Activated T-helper 17 cell treated with anti-CD3 and anti-CD28 coated beads, Interleukin-2, amount 50 U/mL, for 72 hours (primary cell): ENCODE measurements at places on chromosomes 1 and 21. TPM values are rescaled to one million over a fixed set of nuclear protein-coding genes. Genes with fewer than 3 reads are reported as not detected.

DENND2D gene
- total RNA-seq, result 146 TPM

FOXO6 gene
- 0.11 TPM for total RNA-seq

S100A7A gene
- not detected for total RNA-seq

IGSF21 gene
- total RNA-seq, result not detected

GRCh38 chr1:54591127-54591756 lies 32.1 kb downstream of the FAM151A start:
- ATAC-seq, result no peak

DNA sequence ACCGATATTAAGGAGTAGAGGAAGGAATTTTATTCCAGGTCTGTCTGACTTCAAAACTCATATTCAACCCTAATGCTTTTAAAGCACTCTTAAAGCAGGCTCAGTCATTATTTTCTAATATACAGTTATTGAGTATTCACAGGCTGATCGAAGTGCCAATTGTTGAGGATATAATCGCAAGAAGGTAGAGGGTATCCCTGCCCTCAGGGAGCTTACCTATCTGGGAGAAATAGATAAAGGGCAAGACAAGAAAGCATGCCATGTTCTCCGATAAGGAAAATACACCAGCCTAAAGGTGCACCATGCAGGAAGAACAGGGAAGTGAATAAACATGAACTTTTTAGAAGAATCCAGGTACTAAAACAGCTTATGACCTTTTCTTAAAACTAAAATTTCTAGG lies 361.2 kb downstream of the SMYD3 start:
- no peak for ATAC-seq

DNA sequence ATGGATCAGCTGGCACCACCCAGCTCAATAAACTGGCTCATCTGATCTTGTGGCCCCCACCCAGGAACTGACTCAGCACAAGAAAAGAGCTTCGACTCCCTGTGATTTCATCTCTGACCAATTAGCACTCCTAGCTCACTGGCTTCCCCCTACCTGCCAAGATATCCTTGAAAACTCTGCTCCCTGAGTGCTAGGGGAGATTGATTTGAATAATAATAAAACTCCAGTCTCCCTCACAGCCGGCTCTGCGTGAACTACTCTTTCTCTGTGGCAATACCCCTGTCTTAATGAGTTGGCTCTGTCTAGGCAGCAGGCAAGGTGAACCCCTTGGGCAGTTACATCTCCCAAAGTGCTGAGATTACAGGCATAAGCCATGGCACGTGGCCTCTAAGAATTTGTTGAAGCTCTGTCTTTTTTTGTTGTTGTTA lies 11.8 kb upstream of the RHBDL2 start:
- no peak for ATAC-seq

SLC1A7 gene
- total RNA-seq, result not detected

FMO4 gene
- 2.7 TPM for total RNA-seq

TNFAIP8L2 gene
- 12.0 TPM for total RNA-seq

GRCh38 chr21:29637134-29637533 lies 302.7 kb downstream of the GRIK1 start:
- ATAC-seq, result no peak

GRCh38 chr1:25541425-25541824 lies 2.0 kb upstream of the LDLRAP1 start:
- ATAC-seq, result no peak

- ATAC-seq, result no peak
These were observed 6.8 kb downstream of the SSU72 start for GRCh38 chr1:1567891-1568291.

DNA sequence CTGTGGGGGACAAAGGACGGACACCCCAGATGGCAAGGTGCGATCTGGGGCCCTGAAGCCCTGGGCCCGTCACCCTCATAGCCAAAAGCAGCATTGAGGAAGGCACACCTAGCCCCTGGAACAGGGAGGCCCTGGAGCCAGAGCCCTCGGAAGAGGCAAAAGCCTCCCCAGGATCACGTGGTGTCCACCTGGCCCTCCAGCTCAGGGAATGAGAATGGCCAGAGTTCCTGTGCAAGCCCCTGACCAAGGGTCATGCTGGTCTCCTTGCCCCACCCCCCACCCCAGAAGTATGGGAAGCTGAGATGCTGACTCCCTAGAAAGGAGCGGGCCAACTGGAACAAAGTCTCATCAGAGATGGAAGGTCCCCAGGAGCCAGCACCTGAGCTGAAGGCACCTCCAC lies 1.0 kb upstream of the PDZK1IP1 start:
- ATAC-seq, result no peak

OXCT2 gene
- 0.69 TPM for total RNA-seq

LCK gene
- total RNA-seq, result 228 TPM

GRCh38 chr1:55374801-55375616 lies 159.8 kb upstream of the USP24 start:
- no peak for ATAC-seq

DNA sequence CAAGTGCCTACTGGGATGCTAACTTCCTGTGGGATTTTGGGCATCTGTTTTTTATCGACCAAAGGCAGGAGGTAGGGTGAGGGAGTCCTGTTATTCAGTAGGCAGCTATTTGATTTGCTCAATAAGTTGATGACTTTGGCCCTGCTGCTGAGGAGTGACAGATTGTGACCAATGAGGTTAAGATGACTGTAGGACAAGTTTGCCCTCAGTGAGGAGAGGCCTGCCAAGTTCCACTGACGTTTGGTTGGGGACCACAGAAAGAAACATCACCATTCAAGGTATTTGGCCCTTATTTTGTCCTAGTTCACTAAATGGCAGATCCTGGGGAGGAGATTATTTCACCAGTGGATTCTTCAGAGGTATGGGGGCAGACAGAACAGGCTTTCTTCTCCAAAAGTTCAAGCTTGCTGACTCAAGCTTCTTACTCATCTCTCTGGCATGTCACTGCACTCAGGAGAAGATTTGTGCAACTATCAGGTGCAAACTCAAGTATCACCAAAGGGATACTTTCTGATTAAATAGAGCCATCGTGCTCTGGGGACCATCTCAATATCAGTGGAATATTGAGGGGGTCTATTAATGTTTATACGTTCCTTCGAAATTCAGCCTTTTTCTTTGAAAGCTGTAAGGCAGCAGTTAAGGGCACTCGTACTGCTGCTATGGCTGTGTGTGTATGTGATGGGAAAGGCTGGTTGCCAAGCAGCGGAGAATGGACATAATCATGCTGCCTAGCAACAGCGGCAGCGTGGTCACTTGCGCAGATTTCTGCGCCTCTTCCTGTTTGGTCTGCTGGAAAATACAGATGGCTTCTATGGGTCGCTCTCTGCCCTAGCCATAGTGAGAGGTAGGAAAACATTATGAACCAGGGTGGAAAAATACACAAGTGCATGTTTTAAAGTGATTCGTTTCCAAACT lies 78.7 kb downstream of the PBX1 start:
- no peak for ATAC-seq

DNA sequence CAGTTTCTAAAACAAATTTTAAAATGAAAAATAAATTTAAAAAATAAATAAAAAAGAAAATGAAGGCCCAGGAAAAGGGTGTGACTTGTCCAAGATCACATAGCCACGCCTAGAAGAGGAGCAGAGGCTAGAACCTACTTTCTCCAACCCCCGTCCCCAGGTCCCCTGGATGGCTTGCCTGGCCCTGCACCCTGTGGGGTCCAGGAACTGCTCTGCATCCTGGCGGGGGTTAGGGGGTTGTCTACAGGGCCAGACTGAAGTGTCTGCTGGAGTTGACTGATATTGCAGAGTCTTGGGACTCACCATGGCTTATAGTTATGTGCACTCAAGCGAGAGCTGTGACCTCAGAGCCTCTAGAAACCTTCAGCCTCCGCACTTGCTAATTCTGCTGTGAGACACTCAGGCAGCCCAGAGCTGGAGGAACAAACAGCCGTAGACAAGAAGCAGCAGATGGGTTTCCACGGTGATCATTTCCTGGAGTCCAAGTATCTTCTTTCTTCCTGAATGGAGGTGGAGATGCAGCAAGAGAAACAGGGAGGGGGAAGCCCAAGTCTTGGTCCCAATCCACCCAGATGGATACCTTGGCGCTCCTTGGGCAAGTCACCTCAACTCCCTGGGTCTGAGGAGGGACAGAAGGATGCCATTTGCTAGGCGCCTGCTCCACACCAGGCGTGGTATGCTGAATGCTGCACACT lies 5.2 kb upstream of the EXTL1 start:
- no peak for ATAC-seq

DNA sequence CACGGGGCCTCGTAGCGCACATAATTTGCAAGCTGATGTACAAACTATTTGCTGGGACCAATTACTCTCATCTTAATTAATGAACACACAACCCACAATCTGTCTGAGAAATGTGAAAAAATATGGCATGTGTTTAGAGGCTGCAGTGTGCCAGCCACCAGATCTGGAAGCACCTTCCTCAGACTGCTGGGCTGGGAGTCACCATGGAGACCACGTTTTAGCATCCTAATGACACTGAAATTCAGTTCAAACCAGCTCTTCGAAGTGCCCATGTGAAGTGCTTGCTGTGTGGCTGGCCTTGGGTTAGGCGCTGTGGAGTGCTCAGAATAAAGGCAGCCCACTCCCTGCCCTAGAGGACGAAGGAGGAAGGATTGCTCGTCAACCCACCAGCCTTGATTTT lies 482.4 kb downstream of the OMA1 start:
- ATAC-seq, result no peak

GRCh38 chr1:20507248-20507563 lies 745 bp downstream of the MUL1 start:
- peak; percentile 21 for ATAC-seq

DNA sequence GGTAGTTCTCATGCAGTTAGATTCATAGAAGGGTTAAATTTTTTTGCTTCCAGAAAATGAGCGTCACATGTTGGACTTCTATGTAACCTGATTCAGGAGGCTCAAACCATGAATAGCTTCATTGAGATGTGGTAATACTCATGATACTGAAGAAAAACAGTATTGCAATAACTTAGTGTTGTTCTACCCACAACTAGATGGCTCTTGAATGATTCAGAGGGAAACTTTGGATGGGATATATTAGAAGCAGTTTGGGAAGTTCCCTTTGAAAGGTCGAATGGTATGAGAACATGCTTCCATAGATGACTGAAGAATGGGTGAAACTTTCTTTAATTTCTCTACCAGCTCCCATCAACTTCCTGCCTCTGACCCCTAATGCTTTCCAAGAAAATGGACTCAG lies 211.7 kb upstream of the PTGFR start:
- no peak for ATAC-seq

GRCh38 chr1:200971955-200972711 lies 51.4 kb downstream of the KIF21B start:
- ATAC-seq, result no peak

TMEM269 gene
- total RNA-seq, result 0.15 TPM

MAP3K7CL gene
- total RNA-seq, result 9.5 TPM

DNA sequence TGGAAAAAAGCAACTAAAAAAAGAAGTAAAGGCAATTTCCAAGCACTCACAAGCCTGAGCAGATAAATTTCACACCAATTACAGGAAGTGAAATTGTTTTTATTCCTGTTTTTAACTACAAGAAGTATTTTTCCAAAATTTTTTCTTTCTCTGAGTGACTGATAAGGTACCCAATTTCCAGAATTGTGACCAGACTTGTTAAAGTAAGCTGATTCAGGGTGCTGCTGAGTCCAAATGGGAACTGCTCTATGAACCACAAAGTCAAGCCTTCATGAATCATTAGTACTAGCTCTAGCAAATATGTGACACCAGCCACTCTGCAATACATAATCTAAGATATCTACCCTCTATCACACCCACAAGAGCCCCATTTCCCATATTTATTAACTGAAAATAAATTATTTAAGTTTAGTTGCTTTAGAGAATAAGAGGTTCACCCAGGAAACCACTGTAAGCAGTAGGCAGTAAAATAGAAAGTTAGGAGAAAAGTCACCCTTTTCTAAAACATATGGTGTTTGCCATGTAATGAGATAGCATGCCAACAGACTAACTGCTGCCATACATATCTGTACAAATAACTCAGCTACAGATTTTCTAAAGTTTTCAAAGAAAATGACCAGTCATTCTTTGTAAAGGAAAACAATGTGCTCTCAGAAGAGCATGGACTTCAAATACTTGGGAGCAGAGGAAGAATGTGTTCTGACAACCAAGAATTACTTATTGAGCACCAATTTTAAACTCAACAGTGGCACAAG lies 43.1 kb upstream of the TNFSF18 start:
- ATAC-seq, result no peak

- no peak for ATAC-seq
These were observed 315.0 kb upstream of the POU3F1 start for GRCh38 chr1:38361566-38361965.

FABP3 gene
- total RNA-seq, result not detected

LIN28A gene
- total RNA-seq, result not detected

PLD5 gene
- total RNA-seq, result not detected

DNA sequence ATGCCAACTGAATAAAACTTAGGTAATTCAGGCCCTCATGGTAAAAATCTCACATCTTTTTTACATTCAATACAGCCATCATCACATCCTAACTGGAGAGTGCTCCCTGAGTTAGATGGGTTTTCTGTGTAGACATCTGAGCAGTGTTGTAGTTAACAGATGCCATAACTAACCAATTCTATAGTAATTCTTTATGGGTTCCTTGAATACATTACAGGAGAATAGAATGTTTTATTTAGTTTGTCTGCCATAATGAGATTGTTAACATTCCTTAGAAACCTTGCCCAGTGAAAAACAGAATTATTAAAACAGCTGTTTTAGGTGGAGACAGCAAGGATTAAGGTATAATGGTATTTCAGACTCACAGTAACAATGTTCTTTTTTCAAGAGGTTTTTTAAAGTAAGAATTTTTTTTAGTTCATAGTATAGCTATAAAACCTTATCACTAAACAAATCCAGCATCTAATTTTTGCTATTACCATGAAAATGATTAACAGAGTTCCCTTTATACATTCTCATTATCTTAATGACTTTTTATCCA lies 95.3 kb downstream of the ATP5PO start:
- no peak for ATAC-seq

- ATAC-seq, result no peak
These were observed 137.8 kb downstream of the GALNT2 start for GRCh38 chr1:230204842-230205241.

DNA sequence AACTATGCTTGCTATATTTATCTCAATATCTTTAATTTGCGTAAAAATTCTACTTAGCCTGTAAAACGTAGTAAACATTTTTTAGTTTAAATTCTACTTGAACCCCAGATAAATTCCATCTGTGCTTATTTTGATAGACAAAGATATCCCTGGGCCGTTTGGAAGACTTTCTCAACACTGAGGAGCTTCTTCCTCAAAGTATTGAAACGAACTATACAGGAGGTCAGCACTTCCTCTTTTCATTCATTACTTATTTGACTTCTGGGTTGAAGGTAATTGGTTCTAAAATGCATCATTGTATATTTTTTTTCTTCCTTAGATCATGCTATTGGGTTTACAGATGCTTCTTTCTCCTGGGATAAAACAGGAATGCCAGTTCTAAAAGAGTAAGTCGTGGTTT lies 74.7 kb downstream of the HSPA13 start:
- ATAC-seq, result no peak
